ENCODE measurements at places on chromosomes 1 and 21.

- no peak for DNase-seq
Measured at GRCh38 chr1:74677926-74678325, 4.3 kb upstream of the ERICH3 start.

GRCh38 chr1:154621875-154622274, 13.9 kb upstream of the ADAR start:
- DNase-seq, result no peak

DNA sequence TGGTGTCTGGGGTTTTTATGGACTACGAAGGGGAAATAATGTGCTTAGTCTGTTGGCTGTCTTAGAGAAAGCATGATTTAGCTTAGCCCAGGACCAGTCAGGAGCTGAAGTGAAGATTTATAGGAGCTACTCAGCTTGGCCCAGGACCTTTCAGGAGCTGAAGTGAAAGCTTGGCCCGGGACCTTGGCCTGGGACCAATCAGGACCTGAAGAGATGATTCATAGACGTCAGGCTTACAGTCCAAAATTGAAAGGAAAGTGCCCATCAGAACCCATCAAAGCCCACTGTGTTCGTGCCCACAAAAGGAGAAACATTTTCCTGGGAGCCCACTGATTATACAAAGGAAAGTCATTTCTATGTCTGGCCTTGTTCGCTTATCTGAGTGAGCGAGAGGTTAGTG, 35.6 kb downstream of the MSTO1 start:
- no peak for DNase-seq

DNA sequence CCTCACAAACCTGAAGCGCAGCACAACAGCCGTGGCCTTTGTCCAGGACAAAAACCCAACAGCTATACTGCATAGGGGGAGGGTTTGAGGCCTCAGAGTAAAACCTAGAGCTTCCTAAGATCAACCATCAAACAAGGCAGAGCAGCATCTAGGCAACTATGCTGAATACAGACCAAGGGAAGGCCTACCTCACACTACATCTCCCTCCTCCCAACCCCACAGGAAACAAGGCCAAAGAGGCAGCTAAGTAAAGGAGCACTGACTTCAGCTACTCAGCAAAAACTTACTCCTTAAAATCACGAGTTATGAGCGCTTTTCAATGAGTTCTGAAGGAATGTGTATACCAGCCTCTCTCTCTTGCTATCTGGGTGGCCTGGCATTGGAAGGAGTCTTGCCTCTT, 12.4 kb downstream of the XKR8 start:
- DNase-seq, result no peak

DNA sequence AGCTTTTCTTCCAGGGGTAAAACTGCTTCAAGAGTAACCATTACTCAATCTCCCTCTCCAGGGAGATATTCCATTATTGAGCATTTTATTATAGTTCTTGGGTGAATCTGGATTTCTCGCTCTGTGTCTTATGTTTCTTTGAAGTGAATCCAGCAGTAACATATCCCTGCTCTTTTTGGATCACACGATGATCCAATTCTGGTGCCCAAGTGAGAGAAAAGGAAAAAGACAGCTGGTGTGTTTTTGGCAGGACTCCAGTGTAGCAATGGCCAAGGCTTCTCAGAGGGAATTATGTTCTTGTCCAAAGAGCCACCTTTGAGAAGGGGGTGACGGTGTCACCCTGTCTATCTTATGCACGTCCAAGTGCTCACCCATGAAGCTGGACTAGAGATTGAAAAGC, 140.3 kb upstream of the ERRFI1 start:
- DNase-seq, result no peak

DNA sequence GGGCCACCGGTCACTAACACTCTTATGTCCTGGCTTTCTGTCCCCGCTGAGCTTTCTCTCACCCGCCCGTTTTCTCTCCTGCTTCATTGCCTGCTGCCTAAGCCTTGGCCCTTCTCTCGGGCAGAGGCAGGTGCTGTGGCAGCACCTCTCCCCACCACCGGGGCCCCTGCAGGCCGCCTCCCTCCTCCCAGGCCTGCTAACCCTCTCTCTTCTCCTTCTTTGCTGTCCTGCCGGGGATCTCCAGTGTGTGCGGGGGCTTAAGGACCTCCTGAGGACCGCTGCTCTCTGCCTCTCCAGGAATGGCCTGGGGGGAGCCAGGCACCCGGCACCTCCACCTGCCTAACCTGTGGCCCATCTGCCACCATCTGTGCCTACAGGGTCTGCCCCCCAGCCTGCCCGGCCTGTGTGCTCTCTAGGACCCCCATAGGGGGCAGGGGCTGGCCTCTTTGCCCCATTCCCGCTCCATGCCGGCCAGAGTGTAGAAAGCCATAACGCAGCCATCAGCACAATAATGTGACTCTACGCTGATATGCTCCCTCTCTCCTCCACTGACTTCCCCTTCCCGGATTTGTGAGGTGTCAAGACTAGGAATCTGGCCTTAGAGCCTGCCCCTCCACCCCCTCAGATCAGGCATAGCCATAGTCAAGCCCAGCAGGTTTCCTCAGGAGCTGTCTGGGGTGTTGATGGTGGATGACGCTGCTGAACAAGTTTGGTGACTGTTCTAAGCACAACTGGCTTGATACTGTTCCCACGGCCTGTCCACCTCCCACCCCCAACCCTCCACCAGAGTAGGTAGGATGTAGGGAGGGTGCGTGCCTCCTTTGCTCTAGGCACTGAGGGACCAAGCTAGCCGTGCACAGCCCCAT, 6.1 kb upstream of the SFN start:
- no peak for DNase-seq

- DNase-seq, result no peak
Measured at GRCh38 chr1:193707271-193708021, 521.0 kb upstream of the B3GALT2 start.

GRCh38 chr1:213251972-213252371, 200.9 kb downstream of the RPS6KC1 start:
- DNase-seq, result no peak

DNA sequence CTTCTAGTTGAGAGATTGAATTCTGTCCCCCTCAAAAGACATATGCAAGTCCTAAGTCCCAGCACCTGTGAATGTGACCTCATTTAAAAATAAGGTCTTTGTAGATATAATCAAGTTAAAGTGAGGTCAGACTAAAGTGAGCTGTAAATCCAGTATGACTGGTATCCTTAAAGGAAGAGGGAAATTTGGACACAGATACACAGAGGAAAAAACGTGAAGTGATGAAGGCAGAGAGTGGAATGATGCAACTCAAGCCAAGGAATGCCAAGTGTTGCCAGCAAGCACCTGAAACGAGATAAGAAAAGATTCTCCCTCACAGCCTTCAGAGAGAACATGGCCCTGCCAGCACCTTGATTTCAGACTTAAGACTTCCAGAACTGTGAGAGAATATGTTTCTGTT, 444.7 kb upstream of the VAMP3 start:
- DNase-seq, result no peak

- no peak for DNase-seq
Measured at GRCh38 chr1:212737559-212737958, 37.9 kb upstream of the BATF3 start.

DNA sequence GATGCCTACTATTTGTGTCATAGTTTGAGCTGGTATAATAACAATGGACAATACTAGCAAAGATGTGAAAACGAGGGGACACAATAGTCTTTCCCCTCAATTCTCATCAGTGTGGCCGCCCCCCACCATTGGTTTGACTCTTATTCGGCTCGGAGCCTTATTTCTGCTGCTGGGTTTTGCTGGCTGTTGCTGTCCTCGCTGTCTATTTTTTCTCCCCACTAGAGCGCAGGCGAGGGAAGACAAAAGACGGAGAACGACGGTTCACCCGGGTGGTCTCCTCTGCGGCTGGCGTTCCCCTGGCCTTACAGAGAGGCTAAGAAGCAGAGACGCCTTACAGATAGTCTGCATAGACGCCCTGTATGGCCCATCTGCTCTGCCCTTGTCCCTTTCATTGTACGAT, 19.4 kb downstream of the CLIC6 start:
- no peak for DNase-seq

- peak; percentile 34 for DNase-seq
Measured at GRCh38 chr1:21396516-21396915, 43.4 kb upstream of the NBPF3 start.

DNA sequence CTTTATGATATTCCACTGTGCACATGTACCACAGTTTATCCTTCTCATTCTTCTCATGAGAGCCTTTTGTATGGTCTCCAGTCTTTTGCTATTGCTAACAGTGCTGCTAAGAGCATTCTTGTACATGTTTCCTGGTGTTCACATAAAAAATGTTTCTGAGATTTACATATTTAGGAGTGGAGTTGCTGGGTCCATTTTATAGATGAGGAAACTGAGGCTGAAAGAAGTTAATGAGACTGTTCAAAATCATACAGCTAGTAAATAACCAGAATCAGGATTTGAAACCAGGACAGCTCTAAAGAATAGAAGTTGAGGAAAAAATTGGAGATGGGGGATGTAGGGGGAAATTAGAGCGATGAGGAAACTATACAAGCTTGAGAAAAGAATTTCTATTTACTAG, 27.8 kb upstream of the RGS16 start:
- no peak for DNase-seq

- DNase-seq, result no peak
Measured at GRCh38 chr21:41164981-41165655, 2.8 kb upstream of the BACE2 start.

DNA sequence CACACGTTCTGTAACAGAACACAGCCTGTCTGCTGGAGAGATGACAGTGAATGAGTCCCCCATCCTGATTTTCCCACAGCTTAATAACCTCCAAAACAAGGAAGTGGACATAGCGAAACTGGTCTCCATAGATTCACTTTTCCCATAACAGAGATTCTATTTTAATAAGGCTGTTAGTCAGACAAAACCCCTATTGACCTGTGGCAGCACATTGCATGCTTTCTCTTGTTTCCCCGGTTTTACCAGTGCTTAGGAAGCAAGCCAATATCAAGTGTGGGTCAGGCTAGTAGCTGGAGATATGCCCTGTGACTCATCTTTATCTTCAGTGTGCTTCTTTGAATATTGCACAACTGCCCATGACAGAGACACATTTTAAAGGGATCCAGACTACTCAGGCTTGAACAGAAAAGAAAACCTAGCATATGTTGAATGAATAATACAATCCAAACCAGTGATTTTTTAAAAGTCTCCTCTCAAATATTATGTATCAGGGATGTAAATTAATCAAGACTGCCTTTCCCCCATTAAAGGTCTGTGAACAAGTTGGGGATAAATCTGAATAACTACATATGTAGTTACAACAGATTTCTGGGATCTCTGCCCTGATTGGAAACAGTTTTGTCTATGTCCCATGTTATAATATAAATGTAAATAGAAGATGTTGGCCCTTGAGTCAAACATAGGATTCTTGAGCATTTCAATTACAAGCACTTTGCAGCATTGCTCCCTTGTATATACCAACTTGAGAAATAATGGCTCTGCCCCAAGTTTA, 11.9 kb upstream of the CLDN8 start:
- DNase-seq, result peak; percentile 8

GRCh38 chr1:14539309-14539708, 59.2 kb upstream of the KAZN start:
- no peak for DNase-seq

- no peak for DNase-seq
Measured at GRCh38 chr1:7469255-7469938, 301.7 kb upstream of the VAMP3 start.

GRCh38 chr1:157390651-157391050, 161.7 kb downstream of the FCRL5 start:
- DNase-seq, result no peak

GRCh38 chr1:25616095-25616986, at the start of gene MAN1C1:
Gene MAN1C1, plus strand, starts transcription at chr1:25616791. Its CDS starts 1,007 bp downstream, at chr1:25617798.
- DNase-seq, result peak; percentile 89

DNA sequence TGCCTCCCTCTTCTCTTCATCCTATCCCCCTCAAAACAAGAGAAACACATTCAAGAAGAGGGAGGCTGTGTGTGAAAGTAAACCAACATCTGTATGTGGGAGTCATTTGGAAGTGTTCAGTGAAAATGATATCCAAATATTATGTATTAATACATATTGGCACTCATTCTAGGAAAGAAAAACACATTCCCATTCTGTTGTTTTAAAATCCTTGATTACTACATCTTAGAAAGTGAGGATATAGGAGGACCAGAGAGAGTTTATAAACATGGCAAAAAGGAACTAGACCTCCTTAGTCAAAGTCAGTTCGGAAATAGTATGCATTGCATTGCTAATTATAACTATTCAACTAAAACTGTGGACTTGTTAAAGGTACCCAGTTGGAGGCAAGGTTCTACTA, 786.6 kb downstream of the ADGRL2 start:
- DNase-seq, result no peak

- DNase-seq, result no peak
Measured at GRCh38 chr1:15682936-15683341, 1.2 kb upstream of the PLEKHM2 start.

DNA sequence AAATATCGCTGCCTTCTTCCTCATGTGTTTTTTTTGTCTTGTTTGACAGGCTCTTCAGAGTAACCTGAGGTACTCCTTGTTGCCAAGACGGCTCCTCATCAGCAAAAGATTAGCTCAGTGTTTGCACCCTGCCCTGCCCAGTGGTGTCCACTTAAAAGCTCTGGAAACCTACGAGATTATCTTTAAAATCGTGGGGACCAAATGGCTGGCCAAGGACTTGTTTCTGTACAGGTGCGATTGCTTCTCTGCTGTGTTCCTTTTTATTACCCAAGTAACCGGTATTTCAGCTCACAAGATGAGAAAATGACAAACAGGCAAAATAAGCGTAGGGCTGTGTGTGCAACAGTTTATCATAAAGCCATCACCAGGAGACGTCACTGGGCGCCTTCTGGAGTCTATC, 42.4 kb downstream of the DOP1B start:
- DNase-seq, result no peak

DNA sequence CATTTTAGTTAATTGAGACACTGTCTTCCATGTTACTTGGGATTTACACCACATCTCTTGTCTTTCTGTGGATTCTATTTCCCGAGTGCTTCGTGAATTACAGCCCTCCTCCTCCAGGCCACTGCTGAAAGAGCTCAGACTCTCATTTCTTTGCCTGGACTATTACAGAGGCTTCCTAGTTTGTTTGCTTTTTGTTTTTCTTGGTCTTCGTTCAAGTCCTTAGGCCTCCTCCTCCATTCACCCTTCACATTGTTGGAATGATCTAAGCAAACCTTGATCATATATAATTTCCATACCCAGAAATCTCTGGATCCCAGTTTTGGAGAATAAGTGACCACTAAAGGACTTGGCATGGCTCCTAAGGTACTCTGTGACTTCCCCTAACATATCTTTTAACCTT, 94.1 kb downstream of the CNIH3 start:
- no peak for DNase-seq

GRCh38 chr21:45154511-45155508, 80.4 kb downstream of the ADARB1 start:
- peak; percentile 14 for DNase-seq

GRCh38 chr1:37811027-37811655, 3.1 kb upstream of the YRDC start:
- peak; percentile 82 for DNase-seq

- no peak for DNase-seq
Measured at GRCh38 chr1:58882322-58882948, 98.6 kb upstream of the JUN start.

GRCh38 chr1:230191079-230191804, 124.2 kb downstream of the GALNT2 start:
- peak; percentile 93 for DNase-seq

GRCh38 chr1:171637928-171638576, 14.4 kb downstream of the MYOC start:
- no peak for DNase-seq

All from AML-193 (cell line).